Stimulated activated CD8-positive, alpha-beta memory T cell treated with anti-CD3 and anti-CD28 coated beads, Interleukin-4, amount 100 ng/mL, for 4 hours (primary cell): ENCODE measurements at places on chromosomes 13 and 19.

DNA sequence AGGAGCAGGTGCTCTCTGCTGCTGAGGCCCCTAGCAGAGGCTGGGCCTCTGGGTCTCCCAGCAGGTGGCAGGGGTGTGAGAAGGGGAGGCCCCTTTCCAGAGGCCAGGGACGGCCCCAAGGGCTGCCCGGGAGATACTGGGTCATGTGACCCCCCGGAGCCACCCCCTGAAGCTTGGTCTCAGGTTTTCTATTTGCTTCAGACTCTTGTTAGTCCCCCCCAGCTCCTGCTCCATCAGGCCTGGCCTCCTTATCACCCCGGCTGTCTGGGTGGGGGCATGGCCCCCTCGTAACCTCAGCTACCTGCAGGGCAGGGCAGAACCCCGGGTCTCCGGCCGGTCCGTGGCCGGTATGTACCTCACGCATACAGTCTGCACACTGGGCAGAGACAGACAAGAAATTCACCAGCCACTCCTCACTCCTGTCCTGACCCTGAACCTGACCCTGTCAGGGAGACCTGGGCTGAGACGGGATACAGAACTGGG lies 13.2 kb upstream of the TCF3 start:
- no peak for DNase-seq

DNA sequence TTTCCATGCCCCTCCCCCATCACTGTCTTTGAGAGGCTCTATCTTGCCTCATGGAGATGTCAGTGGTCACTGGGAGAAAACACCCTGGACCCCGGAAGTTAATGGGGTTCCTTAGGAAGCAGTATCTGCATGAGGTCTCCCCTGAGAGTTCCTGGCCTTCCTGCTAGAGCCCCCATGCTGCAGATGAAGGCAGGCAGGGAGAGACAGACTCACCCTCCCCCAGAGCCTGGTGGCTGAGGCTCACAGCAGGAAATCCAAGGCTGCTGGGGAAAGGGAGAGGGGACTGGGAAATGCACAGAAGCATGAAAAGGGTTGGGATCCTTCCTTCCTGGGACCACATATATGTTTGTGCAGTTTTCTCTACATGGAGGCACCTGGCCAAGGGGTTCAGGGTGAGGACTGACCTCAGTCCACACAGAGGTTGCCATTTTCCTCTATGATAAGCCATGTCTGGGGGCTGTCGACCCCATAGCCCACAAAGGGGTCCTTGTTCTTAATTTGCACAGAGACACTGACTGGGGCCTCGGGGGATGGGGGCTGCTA lies 95.4 kb downstream of the RNASEH2B start:
- no peak for DNase-seq

DNA sequence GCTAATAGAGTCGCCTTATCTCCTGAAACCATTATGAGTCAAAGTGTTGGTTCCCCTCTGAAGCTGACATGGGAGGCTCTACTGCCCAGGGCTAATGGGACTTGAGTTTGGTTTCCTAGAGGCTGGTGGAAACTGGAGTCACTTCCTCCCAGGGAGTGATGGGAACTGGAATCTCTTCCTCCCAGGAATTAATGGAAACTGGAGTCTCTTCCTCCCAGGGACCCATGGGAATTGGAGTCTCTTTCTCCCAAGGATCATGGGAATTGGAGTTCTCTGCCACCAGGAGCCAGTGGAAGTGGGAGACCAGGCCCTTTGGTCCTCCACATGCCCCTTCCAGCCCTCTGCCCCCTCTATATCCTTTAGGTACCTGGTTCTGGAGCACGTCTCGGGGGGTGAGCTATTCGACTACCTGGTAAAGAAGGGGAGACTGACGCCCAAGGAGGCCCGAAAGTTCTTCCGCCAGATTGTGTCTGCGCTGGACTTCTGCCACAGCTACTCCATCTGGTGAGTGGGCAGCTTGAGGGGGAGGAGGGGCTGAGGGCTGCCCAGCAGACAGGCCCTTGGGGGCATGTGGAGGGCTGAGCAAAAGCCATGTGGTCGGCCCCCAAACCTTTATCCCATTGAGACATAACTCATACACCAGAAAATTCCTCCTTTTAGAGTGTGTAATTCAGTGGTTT lies 5.5 kb downstream of the BRSK1 start:
- no peak for DNase-seq

DNA sequence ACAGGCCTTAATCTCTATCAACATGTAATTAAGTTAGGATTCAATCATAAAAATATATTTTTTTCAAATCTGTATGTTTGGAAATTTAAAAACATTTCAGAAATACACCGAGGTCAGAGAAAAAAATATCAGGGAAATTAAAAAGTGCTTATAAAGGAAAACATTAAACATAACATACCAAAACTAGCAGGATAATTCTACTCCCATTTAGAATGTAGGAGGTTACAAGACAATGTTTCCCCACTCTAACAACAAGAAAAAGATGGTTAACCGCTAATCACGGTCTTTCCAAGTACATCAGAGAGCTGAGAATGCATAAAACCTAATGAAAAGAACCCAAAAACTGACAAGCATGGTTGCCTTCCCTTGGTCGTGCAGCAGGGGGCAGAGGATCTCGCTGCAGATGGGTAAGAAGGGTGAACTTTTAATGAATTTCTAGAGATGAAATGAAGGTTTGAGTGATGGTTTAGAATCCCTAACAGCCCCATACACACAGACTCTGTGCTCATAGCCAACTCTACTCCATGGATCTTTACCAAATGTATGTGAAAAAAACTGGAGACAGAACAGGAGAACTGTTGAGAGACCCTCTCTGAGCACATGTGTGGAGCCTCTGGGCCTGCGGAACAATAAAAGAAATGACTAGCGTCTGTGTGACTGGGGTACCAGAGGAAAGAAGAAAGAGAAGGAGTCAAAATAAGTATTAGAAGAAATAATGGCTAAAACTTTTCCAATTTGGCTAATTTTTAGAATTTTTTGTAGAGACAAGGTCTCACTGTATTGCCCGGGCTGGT lies 51.3 kb upstream of the LSM14A start:
- peak; percentile 5 for DNase-seq

DNA sequence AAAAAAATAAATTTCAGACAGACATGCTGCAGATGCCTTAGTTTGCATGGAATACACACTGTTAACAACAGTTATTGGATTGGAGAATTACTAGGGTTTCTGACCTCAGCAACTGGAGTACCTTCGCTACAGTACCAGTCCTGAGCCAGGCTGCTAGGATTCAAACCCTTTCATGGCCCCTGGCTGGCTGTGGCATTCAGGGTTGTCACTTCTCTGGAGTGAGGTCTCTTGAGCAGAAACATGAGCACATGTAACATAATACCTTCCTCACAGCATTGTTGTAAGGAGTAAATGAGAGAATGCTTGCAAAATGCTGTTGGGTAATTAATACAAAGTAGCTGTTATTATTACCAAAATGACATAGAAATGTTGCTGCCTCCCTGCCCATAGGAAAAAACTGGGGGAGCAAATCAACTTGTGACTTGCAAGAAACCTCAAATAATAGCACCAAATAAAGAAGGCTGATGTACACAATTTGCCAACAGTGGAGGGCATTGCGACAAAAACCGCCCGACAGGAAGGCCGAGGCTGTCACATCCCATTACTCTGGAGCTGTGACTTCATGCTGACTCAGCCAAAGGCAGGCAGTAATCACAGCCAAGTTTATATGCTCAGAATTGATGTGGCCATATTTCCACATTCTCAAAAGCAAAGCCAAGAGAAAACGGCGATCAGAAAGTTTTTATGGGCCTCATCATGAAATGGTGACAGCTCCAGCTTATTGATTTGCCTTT lies 100.4 kb downstream of the RFC3 start:
- no peak for DNase-seq
